ENCODE measurements at places on chromosomes 7 and 10.

DNA sequence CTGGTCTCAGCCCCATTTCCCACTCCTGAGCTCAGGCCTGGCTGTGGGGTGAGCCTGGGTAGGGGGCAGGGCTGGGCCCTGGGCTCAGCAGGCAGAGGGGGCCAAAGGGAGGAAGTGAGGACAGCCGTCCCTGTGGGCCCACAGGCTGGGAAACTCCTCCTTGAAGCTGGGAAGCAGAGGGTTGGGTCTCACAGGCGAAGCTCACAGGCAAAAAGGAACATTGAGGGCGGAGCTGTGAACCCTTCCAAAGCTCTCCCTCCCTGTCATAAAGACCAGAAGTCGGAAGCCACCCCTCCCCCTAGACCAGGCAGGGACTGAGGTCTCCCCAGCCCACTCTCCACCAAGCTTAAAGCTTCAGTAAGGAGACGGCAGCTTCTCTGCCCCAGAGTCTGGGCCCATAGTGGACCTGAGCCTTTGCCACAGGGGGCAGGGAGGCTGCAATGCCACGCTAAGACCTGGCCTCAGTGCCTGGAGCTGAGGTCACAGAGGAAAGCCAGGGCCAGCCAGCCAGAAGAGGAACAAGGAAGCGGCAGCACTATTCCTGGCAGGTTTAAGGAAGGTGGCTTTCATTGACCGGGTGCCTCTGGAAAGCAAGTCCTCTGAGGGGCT is 1.0 kb upstream of the KCP start:
- DNase-seq: no peak

DNA sequence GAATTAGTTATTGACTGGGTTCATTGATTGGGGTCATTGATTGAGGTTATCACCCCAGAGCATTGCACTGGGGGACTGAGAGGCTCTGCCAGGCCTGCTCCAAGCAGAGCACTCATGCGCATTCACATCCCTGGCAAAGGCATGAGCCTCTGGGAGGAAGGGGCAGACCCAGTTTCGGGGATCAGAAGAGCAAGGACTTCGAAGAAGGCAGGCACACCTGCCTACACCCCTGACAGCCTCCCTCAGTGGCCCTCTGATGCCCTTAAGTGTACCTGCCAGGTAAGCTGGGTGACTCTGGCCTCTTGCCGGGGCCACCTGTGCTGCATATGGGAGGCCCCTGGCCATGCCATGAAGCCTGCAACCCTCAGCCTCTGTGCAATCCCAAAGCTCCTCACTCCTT is 181.1 kb downstream of the PTPN20 start:
- DNase-seq: no peak

GRCh38 chr7:22481726-22482125 is 18.3 kb downstream of the STEAP1B start:
- peak; percentile 24 for DNase-seq

GRCh38 chr10:84416245-84416555 is 87.8 kb downstream of the CCSER2 start:
- DNase-seq: no peak

- DNase-seq: peak; percentile 63
Observed at GRCh38 chr7:112414855-112415490, 35.3 kb upstream of the IFRD1 start.

All from HT1080 (cell line).